ENCODE measurements at places on chromosomes 6 and 20.

GRCh38 chr6:41689171-41690008 lies 46.0 kb downstream of the TFEB start:
- DNase-seq = peak; percentile 40

DNA sequence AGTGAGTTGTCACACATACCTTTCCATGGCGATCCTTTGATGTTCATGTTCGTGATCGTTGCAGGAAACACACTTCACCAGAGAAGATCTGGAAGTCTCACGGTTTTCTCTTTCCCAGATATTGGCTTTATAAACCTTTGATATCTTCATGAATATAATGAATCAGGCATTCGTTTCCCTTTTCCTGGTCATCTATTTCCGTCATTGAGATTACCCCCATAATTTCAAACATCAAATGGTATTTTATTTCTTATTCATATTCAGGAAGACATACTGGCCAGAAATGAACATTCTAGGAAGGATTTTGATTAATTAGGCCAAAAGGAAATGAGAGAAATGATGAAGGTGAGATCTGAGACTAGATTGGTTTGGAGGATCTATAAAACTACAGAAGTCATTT lies at the start of gene PRL:
Gene PRL (minus strand): TSS at position 101 of the 400 bp plus-strand sequence. CDS start 54 bp downstream, at position 47.
- no peak for DNase-seq

DNA sequence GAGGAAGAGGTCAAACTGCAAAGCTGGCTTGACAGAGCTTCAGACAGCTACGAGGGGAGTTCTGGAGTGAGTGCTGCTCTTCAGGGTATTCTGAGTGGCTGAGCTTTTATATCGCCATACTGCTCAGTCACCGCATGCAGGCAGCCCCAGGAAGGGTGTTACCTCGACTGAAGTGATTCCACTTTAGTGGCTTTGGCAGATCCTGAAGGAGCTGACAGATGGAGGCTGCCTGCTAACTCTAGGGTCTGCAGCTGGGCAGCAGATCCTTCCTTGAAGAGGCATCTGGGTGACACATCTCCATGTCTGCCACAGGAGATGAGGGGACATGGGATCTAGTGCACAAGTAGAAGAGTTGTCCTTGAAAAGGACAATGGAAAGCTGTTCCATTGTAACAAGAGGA lies 3.7 kb upstream of the DEK start:
- DNase-seq = no peak

DNA sequence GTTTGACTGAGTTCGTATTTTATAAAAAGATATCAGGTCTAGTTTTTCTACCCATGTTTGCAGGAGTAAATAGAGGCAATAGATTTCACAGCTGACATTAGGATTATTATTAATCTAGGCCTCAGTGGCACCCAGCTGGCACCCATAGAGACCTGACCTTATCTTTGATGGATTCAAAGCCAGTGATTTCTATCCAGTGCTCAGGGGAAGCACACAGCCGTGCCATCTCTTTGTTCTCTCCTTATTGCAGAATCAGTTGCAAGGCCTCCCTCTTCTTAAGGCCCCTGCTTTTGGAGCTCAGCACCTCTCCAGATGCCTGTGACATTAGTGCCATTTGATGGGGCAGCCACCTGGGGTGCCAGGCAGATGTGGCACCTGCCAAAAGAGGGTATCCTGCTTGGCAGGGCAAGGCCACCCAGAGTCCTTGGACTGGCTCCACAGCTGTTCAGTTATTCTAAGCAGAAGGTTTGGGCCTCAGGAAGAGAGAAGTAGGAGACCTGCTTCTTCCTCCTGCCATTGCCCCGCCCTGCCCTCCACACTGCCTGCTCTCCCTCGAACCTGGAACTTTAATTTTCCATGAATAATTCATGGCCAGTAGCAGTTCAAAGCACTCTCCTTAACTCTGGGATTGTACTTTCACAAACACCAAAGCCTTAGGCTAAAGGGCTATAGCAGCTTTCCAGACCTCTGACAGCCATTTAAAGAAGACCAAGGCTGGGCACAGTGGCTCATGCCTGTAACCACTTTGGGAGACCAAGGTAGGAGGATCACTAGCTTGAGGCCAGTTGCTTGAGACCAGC lies 206.3 kb downstream of the ZDHHC14 start:
- DNase-seq = no peak

DNA sequence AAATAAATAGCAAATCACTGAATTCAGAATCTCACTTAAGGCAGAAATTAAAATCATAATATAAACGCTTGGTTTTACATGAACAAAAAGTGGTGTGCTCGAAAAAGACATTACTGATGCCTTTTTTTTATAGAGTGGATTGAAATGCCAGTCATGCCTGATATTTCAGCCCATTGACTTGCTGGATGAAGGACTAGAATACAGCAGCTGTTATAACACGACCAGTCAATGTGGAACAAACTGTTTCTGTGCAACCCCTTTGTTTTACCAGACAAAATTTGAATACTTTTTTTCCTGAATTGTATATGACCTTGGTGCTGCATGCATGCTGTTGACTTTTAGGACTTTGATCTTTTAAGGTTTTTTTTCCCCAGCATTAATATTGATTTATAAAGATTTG lies 150.0 kb downstream of the QKI start:
- DNase-seq = no peak

DNA sequence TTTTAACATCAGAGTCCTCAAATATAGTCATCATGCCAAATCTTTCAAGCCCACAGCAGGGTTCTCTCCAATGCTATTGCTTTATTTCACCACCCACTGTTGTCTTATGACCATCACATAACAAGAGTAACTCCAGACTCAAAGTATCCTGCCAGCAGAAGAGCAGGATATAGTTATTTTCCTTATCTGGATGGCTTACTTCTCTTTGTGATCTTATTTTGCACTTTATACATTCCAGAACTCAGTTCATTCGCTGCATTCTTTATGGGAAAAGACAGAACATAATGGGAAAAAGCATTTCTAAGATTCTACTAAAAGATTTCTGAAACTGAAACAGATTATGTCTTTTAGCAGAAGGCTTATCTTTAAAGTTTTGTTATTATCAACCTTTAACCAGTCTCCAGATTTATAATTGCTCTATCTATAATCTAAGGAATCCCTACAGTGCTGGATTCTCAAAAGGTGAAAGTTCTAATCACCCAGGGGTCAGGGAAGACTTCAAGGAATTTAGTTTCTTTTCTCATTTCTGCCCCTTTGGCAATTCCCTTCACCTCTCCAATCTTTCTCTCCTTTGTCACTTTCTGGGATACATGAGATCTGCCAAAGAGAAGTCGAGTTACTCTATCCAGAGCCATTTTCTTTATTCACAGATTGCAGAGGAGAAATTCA lies 190.4 kb downstream of the TPBG start:
- no peak for DNase-seq

DNA sequence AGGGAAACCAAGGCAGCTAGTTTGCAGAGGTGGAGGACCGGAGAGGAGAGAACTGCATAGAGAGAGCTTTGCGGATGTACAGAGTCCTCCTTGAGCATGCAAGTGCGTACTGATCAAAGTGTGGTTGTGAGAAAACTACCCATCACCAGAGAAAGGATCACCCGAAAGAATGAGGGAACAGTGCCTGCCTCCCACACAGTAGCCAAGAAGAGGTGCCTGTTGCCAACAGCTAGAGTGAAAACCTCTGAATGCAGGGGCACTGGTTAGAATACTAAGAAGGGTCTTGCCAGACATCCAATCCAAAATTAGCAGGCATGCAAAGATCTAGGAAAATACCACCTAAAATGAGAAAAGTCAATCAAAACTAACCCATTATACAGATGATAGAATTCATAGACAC lies 166.6 kb upstream of the AKAP12 start:
- DNase-seq = no peak

DNA sequence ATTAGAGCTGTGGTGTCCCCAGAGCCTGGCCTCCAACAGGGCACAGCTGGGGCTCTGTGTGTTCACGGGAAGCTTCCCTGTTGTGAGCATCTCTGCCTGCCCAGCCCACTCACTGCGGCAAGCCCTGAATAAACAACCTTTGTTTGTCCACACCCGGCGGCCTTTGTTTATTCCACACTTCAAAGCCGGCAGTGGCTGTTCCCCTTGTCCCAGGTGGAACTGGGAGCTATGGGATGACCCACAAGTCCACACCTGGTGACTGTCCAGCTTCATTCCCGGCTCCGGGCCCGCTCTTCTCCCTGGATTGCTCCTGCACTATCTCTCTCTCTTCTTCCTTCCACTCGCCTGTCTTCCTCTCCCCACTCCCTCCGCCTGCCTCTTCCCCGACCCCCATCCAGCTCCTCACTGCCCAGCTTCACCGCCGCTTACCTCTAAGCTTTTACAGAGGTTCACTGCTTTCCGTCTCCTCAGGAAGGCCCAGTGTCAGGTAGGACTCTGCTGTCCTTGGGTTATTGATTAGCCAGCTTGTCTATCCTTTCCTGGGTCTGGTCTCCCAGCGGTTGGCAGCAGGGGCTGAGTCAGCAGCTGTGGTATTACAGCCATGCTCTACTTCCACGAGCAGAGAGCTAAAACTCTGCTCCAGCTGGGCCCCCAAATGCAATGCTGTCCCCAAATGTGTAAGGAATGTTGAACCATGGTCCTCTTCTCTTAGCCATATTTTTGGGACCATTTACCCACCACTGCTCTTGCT lies 17.8 kb downstream of the DACT2 start:
- no peak for DNase-seq

DNA sequence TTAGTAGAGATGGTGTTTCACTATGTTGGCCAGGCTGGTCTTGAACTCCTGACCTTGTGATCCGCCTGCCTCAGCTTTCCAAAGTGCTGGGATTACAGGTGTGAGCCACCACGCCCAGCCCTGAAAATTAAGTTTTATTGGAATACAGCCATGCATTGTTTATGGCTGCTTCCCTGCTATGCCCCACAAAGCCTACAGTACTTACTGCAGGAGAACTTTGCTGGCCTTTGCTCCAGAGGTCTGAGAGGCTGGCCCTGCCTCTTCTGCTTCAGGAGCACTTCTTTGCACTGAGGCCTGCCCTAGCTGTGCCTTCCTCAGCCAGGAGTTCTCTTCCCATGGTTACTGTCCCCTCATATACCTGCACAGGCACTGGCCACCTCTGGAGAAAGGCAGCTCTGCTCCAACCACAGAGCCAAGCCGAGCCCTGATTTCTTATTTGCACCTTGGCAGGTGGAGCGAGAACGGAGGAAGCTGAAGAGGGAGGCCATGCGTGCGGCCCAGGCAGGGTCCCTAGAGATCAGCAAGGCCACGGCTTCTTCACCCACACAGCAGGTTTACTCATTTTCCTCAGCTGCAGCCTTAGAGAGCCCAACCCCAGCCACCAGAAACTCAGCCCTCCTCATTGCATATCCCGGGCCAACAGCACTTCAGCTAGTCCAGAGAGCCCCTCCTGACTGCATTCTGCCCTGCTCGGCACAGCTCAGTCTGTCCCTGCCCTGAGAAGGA lies 20.8 kb downstream of the C20orf173 start:
- DNase-seq = no peak

- no peak for DNase-seq
Measured at GRCh38 chr6:101392586-101393230, 800 bp upstream of the GRIK2 start.

Data from astrocyte of the hippocampus (primary cell).